Adipocyte (in vitro differentiated cells): ENCODE measurements at places on chromosomes 1 and 21.
A peak's percentile ranks its signal among the peaks of the same experiment; 100 is the strongest.

- peak; percentile 56 for DNase-seq
Observed at GRCh38 chr1:173453982-173454381, 23.2 kb upstream of the PRDX6 start.

- DNase-seq = no peak
Observed at GRCh38 chr1:4601941-4602340, 52.5 kb upstream of the AJAP1 start.

GRCh38 chr1:56073206-56073605 lies 506.2 kb downstream of the PLPP3 start:
- no peak for DNase-seq

DNA sequence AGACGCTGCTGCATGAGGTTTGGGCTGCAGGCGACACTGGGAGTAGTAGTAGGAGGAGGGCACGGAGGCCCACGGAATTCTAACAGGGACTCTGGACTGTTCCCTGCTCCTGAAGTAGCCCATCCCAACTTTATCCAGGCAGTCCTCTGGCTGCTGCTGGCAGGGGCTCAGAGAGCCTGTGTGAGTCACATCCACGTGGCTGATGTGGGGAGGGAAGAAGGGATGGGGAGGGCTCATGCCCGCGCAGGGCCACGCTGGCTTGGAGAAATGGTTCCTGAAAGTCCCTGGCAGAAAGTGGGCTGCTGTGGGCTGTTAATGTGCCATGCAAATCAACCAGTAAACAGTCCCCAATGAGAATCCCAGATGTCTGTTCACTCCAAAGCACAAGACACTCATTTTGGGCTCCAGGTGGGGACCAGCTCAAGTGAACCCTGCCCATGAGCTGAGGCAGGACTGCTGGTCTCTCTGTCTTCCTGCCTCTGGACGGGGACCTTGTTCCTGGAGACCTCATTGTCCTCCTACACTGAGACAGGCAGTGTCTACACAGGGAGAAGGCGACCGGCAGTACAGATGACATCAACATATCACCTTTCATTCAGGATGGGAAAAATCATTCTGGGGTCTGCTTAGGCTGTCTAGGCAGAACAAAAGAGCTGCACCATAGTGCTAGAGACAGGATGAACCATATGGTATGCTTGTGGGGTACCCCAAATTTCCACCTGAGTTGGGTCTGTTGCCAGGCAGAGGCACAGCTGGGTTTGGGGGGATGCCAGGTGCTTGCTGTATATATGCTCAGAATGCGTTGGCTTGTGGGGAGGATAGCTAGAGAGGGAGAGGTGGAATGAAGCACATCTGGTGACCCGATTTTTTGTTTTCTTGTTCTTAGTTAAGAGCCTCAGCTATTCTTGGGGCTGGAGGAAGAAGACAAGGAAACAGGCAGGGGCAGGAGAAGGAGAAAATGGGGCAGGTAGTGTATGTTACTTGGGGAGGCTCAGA lies 57.9 kb upstream of the FMOD start:
- DNase-seq = peak; percentile 82

- DNase-seq = no peak
Observed at GRCh38 chr1:117892512-117892911, 36.9 kb downstream of the GDAP2 start.

DNA sequence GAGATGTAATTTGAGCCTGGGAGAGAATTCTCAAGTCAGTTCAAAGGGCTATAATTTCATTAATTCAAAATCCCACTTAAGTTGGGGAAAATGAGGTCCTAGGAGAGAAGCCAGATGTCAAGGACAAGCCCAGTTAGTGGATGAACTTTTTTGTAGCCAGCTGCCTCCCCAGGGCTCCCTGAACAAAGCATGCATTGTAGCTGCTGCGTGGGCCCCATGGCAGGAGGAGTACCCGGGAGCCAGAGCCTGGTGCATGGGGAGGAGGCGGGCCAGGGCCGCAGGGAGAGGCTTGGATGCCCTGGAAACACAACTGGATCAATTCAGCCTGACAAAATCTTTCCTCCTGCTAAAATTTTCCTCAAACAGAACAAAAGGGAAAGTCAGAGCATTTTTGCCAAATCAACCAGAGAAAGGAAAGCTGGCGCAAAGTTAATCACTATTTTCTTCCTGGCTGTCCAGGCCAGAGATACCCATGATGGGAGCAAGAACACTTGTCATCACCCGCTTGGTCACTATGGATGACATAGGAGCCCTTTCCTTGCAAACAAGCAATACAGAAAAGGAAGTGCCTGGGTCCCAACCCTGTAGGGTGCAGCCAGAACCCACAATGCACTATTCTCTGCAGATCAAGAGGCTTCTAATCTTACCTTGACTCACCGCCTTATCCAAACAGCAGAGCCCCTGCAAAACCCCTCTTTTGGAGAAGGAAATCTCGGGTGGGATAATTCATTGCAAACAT lies 248.1 kb upstream of the RAB4A start:
- no peak for DNase-seq

DNA sequence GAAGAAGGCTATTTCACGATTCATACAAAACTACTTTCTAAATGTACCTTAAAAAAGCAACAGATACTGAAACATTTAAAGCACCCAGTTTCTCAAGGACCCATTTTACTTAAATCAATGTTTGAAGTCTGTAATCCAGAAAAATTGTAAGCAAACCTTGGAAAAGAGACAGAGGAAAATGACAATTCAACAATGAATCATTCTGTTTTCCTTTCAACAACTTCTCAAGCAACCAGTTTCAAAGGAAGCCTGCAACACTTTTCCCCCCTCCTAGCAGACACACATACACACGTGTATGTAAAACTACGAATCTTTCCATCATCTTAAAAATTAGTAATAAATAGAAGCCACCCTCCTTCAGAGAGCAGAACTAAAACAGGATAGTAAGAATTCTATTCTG lies 1.2 kb downstream of the RERE start:
- peak; percentile 62 for DNase-seq

DNA sequence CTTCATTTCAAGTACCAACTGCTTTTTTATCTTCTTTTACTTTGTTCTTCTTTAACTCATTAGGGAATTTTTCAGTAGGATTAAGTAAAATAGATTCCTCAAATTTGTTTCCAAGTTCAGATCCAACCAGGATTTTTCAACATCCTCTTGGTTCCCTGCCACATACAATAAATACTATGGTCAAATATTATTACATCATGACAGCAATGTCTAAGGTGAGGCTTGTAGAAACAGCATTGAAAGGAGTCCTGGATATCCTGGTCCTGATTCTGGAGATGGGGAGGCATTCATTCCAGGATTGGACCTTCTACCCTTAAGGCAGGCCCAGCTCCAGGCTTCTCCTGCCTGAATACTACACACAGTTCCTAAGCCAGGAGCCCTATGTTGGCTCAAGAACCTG lies 80.2 kb upstream of the F3 start:
- no peak for DNase-seq
